Heart right ventricle (tissue), 16 donors: ENCODE measurements at places on chromosomes 12 and 14.

- no peak for DNase-seq
Measured at GRCh38 chr14:21891921-21892320, 218.3 kb upstream of the OR4E1 start.

DNA sequence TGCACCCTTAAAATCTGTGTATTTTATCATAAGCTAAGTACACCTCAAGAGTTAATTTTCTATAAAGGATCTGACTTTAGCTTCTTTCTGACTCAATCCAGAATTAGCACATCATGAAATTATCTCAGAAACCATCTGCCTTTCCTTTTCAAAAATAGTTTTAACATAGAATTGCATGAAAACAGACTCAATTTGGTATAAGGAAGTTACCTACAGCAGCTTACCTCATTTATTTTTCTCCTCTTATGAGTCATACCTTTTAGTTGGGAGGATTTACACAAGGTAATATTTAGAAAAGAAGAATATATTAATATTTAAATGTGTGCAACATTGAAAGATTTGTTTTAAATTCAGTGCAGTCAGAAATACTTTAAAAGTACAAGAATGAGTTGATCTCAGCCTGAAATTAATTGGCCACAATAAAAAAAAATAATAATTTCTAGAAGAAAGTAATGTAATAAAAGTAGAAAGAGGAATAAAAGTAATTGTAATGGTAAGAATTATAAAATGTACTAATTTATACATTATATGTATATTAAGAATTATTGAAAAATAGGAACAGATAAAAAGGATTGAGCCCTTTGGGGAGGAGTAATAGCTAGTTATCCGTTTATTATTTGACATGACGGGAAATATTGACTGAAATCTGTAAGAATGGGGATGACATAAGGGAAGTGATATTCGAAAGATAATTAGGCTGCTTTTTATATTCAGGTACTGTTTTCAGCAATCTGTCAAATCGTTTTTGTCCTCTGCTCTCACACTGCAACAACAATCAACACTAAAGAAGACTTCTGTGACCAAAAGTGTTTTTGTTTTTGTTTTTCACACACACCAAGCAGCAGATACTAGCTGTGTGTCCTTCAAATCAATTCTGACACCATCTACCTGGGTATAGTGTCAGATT, 20.5 kb downstream of the ADAM21 start:
- DNase-seq: no peak

- DNase-seq: no peak
Measured at GRCh38 chr14:71613168-71613567, 319.1 kb upstream of the RGS6 start.

GRCh38 chr14:61444215-61444768, 122.9 kb downstream of the PRKCH start:
- DNase-seq: no peak
